Coronary artery (tissue), 2 donors: ENCODE measurements at places on chromosomes 6 and 20.

DNA sequence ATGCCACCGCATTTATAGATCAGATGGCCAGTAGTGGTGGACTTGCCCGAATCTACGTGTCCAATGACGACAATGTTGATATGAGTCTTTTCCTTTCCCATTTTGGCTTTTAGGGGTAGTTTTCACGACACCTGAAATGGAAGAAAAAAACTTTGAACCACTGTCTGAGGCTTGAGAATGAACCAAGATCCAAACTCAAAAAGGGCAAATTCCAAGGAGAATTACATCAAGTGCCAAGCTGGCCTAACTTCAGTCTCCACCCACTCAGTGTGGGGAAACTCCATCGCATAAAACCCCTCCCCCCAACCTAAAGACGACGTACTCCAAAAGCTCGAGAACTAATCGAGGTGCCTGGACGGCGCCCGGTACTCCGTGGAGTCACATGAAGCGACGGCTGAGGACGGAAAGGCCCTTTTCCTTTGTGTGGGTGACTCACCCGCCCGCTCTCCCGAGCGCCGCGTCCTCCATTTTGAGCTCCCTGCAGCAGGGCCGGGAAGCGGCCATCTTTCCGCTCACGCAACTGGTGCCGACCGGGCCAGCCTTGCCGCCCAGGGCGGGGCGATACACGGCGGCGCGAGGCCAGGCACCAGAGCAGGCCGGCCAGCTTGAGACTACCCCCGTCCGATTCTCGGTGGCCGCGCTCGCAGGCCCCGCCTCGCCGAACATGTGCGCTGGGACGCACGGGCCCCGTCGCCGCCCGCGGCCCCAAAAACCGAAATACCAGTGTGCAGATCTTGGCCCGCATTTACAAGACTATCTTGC is 725 bp downstream of the EEF1A1 start:
- peak; percentile 92 for DNase-seq

DNA sequence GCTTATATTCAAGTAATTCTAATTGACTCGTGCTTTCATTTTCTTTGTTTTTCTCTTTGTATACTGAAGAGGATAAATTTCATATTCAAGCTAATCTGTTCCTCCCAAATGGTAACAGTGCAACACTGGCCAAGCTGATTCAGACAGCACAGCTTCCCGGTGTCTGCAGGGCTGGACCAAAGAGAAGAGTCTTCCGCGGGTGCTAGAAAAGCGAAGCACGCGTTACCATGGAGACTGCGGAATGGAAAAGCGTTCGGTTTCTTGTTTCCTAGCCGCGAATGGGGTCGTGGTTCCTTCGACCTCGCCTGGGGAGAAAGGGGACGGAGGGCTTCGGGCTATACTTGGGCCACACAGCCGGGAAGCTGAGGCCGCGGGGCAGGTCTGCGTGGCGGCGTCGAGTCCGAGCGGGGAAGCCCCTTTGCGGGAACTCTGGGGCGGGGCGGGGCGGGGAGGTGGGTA is 6.2 kb upstream of the ZNF311 start:
- no peak for DNase-seq

DNA sequence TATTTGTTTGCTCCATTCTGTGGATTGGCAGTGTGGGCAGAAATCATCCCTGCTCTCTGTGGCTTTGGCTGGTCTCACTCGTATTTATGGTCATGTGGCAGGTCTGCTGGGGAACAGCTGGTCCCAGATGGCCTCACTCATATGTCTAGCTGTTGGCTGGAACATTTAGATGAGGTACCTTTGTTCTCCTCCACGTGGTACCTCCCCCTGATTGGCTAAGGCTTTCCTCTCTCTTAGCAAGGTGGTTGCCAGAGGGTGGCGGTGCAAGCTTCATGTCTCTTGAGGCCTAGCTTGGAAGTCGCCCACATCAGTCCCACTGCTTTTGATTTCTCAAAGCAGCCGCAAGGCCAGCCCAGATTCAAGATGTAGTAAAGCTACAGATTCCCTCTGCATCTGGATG is 348.5 kb upstream of the BTBD3 start:
- DNase-seq = no peak

- DNase-seq = no peak
Measured at GRCh38 chr6:112237595-112237994, 16.8 kb downstream of the LAMA4 start.

GRCh38 chr6:15266423-15266996 is 20.6 kb downstream of the JARID2 start:
- no peak for DNase-seq
